ENCODE measurements at places on chromosomes 7 and 10.
A peak's percentile ranks its signal among the peaks of the same experiment; 100 is the strongest.

DNA sequence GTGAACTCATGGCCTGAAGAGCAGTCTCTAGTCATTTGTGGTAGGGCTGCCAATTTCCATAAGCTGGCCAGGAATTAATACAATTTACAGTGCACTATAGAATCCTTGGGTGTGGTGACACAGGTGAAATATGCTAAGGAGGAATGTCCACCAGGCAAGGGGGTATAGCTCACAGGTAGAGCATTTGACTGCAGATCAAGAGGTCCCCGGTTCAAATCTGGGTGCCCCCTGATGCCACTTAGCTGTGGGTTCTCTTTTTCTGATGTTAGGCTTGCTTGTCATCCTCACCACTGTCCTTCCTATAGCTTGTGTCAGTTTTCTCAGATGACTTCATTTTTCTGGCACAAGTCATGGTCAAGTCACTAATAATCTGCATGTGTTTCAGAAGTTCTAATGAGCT lies 108.7 kb downstream of the ZNF467 start:
- DNase-seq = no peak

DNA sequence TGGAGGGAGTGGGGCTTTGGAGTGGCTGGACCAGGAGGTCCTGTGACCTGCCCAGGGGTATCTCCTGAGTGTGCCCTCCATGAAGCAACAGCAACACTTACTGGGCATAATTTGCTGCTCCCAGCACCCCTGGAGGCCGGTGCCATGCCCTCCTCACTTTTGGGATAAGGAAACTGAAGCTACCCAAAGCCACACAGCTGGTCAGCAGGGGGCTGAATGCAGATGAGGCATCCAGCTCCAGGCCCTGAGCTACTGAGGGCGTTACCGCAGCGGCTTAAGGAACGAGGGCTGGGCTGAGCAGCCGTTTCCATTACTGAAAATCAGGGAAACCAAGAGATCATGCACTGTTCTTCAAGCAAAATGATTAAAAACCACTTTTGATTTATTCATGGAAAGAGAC lies 408.9 kb downstream of the GLRX3 start:
- DNase-seq = no peak

GRCh38 chr7:84102213-84102612 lies 92.4 kb downstream of the SEMA3A start:
- no peak for DNase-seq

- no peak for DNase-seq
These were observed 1.3 kb downstream of the ELN start for GRCh38 chr7:74029089-74029785.

- DNase-seq = no peak
These were observed 114.5 kb upstream of the LYZL1 start for GRCh38 chr10:29174389-29174788.

GRCh38 chr7:99767662-99768061 lies 16.3 kb downstream of the CYP3A4 start:
- no peak for DNase-seq

- DNase-seq = no peak
These were observed 32.1 kb downstream of the MRPL32 start for GRCh38 chr7:42964293-42964692.

DNA sequence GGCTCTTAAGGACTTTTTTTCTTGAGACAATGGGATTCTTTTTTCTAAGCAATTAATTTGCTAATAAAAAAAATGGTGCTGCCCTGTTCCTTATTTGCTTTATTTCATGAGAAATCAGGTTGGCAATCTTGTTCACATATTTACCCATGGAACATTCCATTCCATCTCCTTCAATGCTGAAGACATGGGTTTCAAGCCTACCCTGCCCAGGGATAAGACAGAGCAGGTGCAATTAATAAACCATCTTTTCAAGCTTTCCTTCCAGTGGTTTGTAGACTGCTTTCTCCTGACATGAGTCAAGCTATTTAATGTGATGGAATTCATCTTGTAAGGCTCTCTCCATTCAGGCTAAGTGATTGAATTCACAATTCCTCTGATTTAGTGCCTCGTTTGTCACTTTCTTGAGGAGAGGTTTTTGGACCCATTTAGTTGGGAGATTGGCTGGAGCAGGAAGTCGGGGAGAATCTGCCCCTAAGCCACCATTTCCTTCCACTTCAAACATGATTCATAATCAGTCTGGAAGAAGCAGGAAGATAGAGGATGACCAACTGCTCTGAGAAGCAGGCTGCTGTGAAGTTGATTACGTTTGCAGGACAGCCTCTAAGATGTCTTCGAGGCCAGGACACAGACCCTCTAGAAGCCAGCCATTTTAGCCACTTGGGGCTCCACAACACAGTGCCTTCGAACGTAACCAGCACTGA lies 552.4 kb upstream of the GALNT17 start:
- no peak for DNase-seq

DNA sequence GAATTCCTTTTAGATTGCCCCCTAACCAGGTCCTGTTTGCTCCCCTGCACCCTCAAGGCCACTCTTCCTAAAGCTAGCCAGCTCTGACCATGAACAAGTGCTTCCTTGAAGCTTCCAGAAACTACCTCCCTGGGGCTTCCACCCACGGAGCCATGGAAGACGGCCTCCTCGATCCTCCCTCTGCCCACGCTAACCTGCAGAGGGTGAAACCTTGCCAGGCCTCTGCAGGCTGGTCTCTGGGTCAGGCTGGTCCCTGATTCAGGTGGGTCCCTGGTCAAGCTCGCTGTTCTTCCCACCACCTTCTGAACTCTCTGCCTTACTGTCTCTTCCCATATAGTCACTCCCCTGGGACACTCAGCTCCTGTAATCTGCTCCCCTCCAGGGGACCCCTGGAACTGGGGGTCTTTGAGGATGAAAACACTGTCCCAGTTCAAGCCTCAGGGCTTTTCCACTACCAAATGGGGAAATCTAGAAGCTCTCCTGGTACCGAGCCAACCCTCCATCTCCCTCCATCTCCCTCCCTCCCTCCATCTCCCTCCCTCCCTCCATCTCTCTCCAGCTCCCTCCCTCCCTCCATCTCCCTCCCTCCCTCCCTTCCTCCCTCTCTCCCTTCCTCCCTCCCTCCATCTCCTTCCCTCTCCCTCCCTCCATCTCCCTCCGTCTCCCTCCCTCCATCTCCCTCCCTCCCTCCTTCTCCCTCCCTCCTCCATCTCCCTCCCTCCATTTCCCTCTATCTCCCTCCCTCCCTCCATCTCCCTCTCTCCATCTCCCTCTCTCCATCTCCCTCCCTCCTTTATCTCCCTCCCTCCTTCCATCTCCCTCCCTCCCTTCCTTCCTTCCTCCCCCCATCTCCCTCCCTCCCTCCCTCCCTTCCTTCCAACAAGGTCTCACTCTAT lies 2.9 kb downstream of the MLXIPL start:
- DNase-seq = no peak

DNA sequence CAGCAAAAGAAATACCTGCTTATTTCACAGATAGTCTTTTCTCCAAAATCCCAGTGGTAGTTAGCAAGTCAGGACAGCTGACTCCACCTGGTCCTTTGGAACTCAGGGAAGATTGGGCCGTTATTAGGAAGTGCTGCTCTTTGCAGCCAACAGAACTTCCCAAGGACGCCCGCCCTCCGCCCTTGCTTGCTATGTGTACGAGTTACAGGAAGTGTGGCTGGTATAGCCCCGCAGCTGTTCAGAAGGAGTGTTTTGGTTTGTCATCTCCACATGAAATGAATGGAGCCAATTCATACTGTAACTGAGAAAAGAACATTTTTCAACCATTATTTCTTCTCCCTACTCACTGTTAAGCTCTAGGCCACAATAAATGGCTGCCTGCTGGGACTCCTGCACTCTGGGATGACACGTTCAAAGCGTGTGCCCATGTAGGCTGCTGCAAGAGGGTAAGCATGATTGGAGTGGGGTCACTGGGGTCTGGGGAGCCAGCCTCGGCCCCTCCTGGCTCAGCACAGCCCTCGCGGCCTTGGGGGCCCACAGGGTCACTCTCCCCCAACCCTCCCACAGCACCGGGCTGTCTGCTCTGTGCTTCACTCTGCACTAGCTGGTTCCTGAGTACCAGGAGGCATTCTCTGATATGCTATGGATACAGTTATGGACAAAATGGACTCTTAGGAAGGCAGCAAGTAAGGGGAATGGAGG lies 244.0 kb downstream of the EBF3 start:
- DNase-seq = no peak

GRCh38 chr7:36283181-36283580 lies 106.5 kb upstream of the ANLN start:
- no peak for DNase-seq

DNA sequence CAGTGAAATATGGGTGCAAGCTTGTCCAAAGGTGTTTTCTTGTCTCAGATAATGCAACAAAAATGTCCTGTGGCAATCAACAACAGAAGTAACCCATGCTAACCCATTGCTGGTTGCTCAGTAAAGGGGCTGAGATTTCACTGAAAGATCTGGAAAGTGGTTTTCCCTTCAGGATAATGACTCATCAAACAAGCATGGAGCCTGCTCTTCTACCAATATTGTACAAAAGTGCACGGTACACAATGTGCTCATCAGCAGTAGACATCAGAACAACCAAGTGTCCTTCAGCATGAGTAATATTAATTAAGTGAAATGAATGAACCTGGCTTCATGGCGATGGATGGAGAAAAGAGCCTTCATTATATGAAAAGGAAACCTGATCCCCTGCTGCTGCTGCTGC lies 287.1 kb upstream of the NEBL start:
- DNase-seq = peak; percentile 7

GRCh38 chr10:1572519-1573333 lies 164.6 kb downstream of the ADARB2 start:
- DNase-seq = no peak

Measured in NCI-H345 (cell line).